ENCODE measurements at places on chromosomes 1 and 21.

DNA sequence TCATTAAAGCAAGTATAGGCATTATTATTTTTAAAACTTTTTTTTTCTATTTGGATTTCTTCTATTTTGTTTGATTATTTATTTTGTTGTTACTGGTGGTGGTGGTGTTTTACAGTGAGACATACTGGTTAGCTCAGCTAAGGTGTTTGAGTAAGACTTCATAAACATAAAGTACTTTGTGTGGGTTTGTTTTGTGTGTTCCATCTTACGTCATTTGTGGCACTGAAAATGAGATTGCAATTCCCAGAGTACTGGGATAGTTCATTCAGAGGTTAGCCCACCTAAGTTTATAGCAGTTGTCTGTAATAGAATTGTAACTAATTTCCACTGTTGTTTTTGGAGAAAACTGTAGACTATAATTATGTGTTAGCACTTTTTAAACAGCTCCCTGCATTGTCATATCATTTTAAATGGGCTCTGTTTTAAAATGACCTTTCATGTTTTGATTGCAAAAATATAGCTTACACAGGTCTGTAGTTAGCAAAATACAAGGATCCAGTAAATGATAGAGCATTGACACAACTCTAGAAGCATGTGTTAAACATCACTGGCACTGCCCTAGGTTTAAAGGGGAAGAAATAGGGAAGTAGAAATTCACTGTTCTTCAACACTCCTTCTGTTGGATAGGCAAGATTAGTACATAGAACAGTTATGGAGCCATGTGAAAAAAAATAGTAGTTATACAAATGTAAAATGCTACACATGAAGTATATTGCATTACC, 171.7 kb downstream of the NFIA start:
- no peak for DNase-seq

- DNase-seq, result no peak
Observed at GRCh38 chr21:25515484-25516405, 91.5 kb downstream of the MRPL39 start.

GRCh38 chr1:15011661-15012060, 141.9 kb upstream of the TMEM51 start:
- no peak for DNase-seq

DNA sequence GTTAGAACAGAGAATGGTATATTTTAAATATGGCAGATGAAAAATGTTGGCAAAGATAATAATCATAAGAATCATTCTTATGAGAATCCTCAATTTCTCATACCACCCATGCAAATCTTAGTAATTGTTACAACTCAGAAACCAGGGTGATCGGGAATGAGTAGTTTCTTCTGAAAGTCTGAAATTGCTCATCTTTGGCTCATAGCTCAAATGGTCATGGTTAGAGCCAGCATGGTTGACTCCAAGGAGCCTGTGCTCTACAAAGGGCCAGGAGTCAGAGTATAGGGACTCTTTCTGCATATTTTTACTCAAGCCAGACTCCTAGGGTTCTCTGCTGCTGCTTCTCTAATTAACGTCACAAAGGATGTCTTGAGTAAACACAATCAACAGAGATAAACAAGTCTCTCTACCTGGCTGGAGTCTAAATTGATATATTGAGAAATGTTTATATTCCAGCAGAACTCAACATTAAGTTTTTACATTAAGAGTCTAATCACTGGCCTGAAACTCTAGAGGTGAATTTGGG, 1.9 kb upstream of the ETV3 start:
- DNase-seq, result no peak

GRCh38 chr1:111195002-111195684, 5.3 kb downstream of the DENND2D start:
- DNase-seq, result no peak

Measured in CD4-positive, alpha-beta T cell treated with Interleukin-4 for 1 hour (primary cell).